Activated T-helper 9 cell treated with anti-CD3 and anti-CD28 coated beads, Interleukin-2, amount 50 U/mL, for 16 hours (primary cell): ENCODE measurements at places on chromosomes 3 and 15.

DNA sequence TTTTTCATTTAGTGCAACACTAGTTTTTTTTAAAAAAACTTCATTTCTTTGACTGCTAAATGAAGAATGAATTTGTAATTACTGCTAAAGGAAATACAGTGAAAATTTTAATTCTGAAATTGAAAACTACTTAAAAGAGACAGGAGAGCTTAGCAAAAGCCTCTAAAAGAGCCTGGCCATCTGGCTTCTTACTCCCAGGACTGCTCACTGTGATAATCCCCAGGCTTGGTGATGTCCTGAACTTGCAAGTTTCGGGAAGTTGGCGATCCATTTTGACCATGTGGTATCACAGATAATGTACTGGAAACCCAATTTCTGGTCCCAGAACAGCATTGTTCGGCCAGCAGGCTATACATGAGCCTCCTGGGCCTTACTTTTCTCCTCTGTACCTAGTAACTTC, 292.1 kb downstream of the FGF12 start:
- no peak for DNase-seq

DNA sequence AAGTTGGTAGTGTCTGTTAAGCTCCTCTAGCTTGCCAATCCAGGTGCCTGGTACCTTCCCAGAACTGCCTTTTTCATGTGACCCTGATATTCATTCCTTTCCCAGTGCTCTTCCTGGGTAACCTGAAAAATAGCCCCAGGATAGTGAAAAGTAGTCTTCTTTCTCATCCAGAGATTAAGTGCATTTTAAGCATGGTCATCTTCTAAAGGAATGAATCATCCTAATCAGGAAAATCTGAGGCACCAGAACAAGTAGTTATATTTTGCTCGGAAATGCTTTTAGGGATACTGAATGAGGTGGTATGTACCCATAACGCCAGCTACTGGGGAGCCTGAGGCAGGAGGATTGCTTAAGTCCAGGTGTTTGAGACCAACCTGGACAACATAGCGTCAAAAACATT, 23.1 kb upstream of the PDCD6IP start:
- DNase-seq: no peak

- DNase-seq: no peak
These were observed 278.9 kb downstream of the ULK4 start for GRCh38 chr3:41682996-41683395.

DNA sequence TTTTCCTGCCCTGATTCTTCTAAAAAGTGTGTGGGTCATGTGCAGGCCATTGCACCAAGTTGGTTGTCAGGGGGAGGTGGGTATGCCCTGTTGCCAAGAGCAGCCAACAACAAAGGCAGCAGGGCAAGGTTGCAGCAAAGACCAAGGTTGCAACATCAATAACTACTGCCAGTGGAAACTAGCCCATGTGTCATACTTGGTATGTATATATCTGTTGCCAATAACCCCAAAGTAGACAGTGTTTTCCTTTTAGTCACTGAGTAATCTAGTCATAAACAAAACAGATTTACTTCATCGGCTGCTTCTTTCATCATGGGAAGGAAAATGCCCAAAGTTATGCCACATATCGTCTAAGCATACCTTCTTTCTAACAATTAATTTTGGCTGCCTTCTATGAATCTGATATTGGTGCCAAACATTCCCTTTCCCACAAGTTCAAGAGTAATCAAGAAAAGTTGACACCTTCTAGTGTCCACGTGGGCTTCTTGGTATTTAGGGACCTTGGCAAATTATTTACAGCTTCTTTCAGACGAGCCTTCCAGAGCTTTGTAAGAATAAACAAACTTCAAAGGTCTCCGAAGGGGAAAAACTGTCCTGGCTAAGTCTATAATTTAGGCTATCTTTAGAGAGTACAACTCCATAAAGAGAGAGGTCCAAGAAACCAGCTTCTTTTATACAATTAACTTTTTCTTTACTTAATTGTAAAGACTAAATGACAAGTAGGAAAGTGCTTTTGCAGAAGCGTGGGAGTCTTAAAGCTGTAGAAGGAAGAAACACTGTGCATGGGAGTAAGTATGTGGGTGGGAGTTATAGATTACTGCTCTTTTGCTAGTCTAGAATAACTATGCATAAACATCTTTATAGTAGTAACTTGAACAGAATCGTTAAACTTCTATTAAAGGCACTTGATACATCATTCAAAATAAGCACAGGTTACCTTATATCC, 10.0 kb upstream of the MBNL1 start:
- DNase-seq: peak; percentile 48

DNA sequence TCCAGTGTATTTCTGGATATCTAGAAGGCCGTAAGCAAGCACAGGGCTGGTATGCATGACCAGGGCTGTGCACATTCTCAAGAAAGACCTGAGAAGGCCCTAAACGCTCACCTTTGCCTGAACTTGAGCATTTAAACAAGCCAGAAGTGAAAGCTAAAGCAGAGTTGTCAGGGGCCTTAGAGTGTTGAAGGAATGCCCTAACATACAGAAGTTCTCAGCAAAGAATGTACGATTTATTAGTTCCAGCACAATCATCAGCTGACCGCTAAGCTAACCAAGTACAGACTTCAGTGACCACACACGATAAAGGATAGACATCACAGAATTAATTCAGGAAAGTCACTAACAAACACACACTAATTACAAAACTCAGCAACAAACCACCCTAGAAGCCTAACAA, 8.7 kb downstream of the HLTF start:
- no peak for DNase-seq

DNA sequence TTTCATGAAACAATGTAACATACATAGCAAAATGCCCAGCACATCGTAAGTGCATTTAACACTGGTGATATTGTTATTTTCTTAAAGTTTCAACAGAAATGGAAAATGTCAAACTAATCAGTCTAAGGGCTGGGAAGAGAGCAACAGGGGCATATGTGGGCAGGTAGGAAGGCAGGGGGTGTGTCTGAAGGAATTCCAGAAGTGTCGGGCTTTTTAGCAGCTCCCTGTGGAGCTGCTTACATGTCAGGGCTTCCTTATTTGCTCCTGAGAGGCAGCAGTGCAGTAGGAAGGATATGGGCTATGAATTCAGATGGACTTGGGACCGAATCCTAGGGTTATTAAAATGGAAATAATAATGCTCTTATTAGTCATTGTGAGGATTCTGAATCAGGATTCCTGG, 311.6 kb downstream of the CLSTN2 start:
- no peak for DNase-seq

GRCh38 chr3:148238421-148238821, 459.3 kb upstream of the AGTR1 start:
- no peak for DNase-seq

DNA sequence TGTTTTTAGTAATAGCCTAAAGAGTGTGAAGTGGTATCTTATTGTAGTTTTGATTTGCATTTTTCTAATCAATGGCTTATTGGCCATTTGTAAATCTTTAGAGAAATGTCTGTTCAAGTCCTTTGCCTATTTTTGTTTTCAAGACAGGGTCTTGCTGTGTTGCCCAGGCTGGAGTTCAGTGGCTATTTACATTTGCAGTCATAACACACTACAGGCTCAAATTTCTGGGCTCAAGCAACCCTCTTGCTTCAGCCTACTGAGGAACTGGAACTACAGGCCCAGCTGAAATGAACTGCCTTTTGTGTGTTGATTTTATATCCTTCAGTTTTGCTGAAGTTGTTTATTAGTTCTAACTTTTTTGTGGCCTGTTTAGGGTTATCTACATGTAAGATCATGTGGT, 27.9 kb downstream of the BSN start:
- no peak for DNase-seq

- no peak for DNase-seq
These were observed 1.3 kb downstream of the XIRP1 start for GRCh38 chr3:39191111-39191510.

DNA sequence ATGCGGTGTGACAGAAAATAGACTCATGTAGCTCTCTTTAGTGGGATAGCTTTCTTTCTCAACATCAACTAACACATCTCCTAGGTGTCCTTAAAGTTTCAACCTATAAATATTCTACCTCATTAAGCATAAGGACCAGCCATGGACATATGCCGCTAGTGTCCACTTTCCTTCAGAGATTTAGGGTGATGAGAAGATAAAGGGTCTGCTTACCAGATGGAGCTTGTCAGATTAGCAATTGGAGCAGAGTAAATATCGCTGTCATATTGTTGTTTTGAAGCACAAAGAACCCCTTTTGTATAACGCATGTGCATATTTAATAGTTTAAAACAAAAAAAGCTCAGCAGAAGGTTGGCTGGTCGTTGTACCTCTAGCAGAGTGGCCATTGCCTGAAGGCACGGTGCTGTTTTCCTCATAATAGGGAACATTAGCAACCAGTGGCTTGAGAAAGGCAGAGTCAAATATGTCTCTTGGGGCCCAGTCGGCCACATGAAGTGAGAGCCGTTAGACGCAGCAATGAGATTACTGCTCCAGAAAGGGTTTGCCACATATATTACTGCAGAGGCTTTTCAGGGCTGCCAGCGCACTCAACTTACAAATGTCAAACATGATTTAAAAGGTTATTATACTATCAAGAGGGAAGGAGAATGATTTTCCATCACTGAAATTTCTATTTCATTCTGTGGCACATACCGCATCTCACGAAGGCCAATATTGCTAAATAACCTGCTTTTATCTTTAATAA, 264.2 kb downstream of the ROBO2 start:
- DNase-seq: no peak

DNA sequence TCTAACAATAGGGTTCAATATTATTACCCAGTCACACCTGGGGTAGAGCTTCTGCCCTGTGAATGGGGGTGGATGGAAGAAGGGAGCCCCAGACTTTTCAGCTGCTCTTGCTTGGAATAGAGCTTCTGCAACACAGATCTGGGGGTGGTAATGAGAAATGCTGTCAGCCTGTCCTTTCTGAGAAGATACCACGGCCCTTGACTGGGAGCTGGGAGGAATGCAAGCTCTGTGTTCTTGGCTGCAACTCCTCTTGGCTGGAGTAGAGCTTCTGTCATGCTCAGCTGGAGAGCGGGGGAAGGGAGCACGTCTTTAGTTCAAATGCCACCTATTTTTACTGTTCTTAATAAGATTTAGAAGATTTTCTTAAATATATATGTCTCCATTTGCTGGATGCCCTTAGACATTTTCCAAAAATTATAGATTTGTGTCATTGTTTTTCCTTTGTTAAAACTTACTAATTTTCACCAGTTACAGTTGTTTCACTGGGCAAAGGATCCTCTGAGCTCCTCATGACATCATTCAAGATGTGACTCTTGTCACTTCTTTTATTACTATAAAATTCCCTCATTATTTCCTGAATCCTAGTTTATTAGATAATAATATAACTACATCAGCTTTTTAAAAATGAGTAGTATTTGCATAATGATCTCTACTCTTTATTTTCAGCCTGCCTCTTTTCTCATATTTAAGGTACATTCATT, 180.0 kb upstream of the TGFBR2 start:
- no peak for DNase-seq

DNA sequence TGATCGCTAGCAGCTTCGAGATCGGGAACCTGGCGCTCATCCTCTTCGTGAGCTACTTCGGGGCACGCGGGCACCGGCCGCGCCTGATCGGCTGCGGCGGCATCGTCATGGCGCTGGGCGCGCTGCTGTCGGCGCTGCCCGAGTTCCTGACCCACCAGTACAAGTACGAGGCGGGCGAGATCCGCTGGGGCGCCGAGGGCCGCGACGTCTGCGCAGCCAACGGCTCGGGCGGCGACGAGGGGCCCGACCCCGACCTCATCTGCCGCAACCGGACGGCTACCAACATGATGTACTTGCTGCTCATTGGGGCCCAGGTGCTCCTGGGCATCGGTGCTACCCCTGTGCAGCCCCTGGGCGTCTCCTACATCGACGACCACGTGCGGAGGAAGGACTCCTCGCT, 62.5 kb downstream of the SLCO3A1 start:
- DNase-seq: no peak

GRCh38 chr15:83436513-83437158, 10.5 kb upstream of the SH3GL3 start:
- DNase-seq: no peak

GRCh38 chr3:23442598-23443383, 239.7 kb downstream of the UBE2E2 start:
- no peak for DNase-seq

GRCh38 chr15:83445643-83446042, 1.5 kb upstream of the SH3GL3 start:
- DNase-seq: no peak

- DNase-seq: no peak
These were observed 109.5 kb downstream of the DPH6 start for GRCh38 chr15:35436422-35436821.

- DNase-seq: no peak
These were observed 191.7 kb upstream of the ATP11B start for GRCh38 chr3:182601597-182601996.

DNA sequence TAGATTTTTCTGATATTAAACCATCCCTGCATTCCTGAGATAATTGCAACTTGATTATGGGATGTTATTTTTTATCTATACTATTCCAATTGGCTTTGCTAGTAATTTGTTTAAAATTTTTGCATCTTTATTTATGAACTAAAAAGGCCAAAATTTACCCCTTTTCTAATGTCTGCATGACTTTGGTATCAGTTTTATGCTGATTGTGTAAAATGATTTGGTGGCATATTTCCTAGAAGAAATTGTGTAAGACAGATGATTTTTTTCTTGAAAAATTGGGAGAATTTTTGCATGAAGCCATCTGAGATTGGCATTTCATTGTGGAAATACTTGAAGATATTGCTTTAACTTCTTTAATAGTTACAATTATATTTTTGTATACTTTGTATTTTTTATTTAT, 183.8 kb upstream of the TBL1XR1 start:
- no peak for DNase-seq

DNA sequence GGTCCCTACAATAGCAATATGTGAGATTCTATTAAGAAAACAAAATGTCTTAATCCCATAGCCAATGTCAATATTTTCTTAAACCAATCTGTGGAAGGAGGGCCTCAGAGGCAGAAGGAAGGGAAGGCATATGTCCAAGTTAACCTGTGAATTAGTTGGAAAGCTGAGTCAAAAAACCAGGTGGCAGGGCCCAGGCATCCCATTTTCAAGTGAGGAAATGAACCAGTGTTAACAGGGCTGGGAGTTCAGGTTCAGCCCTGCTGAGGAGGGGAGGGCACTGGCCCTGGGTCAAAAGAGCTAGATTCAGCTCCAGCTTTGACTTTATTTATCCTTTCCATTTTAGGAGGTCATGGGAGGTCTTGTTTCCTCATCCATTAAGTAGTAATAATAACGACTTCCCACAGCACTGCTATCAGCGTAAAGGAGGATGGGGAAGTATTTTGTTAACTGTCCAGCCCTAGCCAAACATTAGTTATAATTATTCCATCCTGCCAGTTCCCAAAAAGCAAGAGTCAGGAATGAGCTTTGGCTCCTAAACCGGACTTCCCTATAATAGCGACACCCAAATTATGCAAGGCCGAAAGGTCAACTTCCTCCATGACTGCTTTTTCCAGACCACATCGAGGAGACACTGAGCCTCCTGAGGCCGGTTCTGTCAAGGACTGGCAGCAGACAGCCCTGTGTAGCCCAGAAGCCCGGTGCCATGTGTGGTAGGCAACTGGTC, 3.2 kb downstream of the MASP1 start:
- no peak for DNase-seq

GRCh38 chr3:160473221-160473620, 23.6 kb upstream of the TRIM59 start:
- DNase-seq: no peak
